Naive B cell (primary cell): ENCODE measurements at places on chromosomes 2 and 18. TPM values are rescaled to one million over a fixed set of nuclear protein-coding genes. Genes with fewer than 3 reads are reported as not detected.

Gene LHCGR
- polyA plus RNA-seq = not detected

Gene SMARCAL1
- polyA plus RNA-seq = 23.6 TPM

Gene MTLN
- 24.7 TPM for polyA plus RNA-seq

Gene RUFY4
- polyA plus RNA-seq = not detected

Gene CNRIP1
- polyA plus RNA-seq = not detected

Gene NEUROD1
- not detected for polyA plus RNA-seq

Gene CFC1
- polyA plus RNA-seq = not detected

Gene OSGEPL1
- polyA plus RNA-seq = 17.1 TPM

Gene ZNF396
- polyA plus RNA-seq = 0.64 TPM

Gene ASPRV1
- polyA plus RNA-seq = 0.38 TPM

Gene FER1L5
- polyA plus RNA-seq = not detected

Gene MOGAT1
- not detected for polyA plus RNA-seq

Gene FARSB
- 20.8 TPM for polyA plus RNA-seq

- no peak for DNase-seq
These were observed 102.4 kb downstream of the ASB1 start for GRCh38 chr2:238528953-238529781.

DNA sequence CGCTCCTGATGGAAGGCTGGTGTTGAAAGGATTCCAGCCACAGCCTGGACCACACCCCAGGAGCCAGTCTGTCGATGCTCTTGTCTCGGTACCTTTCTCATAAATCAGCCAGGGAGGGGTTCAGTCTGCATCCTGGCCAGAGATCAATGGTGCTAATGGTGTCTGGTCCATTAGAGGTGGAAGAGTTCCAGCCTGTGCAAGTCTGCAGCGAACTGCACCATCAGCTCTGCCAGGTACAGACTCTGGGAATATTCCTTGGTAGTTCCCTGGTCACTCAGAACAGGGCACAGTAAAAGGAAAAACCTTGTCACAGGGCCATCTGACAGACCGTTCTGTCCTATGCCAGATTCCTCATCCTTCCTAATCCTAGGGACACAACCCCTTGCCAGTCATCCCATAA is 164.3 kb downstream of the MTCL1 start:
- DNase-seq = no peak

- no peak for DNase-seq
These were observed 73.6 kb downstream of the DDX1 start for GRCh38 chr2:15665067-15665942.

- DNase-seq = no peak
These were observed 674.9 kb downstream of the NYAP2 start for GRCh38 chr2:226074391-226074790.

DNA sequence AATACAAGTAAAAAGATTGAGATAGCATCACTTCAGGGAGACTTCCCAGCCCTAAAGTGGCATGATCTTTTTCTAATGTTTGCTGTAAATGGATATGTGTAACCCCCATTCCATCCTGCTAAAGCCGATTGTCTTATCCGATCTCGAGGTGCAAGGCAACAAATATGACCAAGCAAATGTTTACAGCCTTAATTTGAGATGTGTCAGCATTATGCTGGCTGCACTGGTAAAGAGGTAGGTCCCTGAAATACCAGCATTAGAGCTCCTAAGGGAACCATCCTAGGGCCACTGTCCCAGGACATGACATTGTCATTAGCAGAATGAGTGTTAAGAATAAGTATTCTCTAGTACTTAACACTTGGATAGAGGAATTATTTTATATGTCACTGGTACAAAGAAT is 108.4 kb downstream of the EPC2 start:
- no peak for DNase-seq

- no peak for DNase-seq
These were observed 5.1 kb upstream of the STEAP3 start for GRCh38 chr2:119218478-119219064.

- DNase-seq = no peak
These were observed 51.8 kb downstream of the LIMS1 start for GRCh38 chr2:108586116-108586515.

DNA sequence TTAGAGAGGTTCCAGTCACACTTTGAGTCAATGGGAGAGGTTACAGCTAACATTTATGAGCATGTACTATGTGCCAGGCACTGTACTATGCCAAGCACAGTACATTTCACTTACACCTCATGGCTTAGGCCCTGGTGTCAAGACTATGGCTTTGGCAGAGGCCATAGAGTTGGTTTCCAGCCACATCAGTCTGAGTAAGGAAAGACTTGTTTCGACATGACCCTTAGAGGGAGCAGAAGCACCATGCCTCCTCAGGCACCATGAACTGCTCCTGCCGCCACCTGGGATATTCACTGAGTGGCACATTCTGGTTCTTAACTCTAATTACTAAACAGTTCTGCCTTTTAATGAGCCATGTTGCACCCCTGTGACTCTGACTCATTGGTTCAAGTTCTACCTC is 12.7 kb downstream of the DGUOK start:
- no peak for DNase-seq

DNA sequence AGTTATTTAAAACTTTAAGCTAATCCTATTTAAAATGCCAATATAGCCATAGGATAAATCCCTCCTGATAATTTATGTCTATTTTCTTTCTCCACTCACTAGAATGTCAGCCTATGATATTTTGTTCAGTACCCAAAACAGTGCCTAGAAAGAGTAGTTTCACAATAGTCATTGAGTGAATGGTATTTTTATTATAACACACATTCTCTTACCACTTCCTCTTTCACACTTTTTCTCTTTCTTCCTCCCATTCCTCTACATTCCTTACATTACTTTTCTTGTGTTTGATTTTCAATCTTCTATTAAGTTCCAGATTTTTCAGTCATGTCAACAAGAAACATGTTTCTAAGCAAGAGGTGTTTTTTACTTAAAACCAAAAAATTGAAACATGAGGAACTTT is 327.6 kb upstream of the UBE2E3 start:
- no peak for DNase-seq

GRCh38 chr2:186426153-186427016 is 59.7 kb upstream of the ZC3H15 start:
- DNase-seq = no peak

- no peak for DNase-seq
These were observed 71.0 kb upstream of the MYCN start for GRCh38 chr2:15869396-15869795.

DNA sequence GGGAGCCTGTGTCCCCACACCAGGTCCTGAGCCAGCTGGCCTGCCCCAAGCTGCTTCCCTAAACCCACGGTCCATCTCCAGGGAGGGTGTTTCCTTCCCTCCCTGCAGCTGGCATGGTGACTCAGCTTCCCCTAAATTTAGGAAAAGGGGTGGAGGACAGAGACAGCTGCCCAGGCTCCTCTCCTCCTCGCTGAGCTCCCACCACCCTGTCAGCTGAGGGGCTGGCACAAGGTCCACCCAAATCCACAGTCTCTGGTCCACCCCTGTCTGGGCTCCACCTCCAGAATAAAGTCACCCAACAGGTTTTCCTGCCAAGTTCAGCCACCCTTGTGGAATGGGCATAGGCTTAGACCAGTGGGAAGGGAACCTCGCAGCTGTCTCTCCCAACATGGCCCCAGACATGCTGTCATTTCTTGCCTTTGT is 156.5 kb downstream of the TNS1 start:
- DNase-seq = no peak

DNA sequence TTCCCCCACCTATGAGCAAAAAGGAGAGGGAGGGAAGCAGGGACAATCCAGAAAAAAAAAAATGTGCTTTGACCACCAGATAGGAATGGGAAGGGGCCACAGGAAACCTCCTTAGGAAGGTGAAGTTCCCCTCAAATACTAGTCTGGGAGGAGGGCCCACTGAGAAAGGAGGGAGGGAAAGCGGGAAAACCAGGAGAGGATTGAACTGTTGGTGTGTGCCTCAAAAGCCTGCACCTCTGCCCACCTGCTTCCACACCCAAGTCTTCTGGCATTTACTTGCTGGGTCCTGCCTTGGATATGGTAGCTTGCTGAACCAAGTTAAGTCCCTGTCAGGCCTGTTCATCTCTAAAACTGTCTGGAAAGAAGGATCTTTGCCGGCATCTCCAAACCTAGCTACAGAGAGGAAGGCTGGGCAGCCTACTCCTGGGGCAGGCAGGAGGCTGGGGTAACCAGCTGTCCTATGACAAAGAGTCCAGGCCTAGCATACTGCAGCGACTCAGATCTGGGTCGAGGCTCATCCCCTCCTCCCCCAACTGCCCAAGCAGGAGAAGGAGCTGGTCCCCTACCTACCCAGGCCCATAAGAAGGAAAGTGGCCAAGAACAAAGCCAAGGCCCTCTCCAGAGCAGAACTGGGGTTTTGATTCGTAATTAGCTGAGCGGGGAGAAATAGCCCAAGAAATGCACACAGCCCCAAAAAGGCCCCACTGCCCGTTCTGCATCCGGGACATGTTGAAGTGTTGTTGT is 3.0 kb downstream of the EN1 start:
- DNase-seq = no peak

DNA sequence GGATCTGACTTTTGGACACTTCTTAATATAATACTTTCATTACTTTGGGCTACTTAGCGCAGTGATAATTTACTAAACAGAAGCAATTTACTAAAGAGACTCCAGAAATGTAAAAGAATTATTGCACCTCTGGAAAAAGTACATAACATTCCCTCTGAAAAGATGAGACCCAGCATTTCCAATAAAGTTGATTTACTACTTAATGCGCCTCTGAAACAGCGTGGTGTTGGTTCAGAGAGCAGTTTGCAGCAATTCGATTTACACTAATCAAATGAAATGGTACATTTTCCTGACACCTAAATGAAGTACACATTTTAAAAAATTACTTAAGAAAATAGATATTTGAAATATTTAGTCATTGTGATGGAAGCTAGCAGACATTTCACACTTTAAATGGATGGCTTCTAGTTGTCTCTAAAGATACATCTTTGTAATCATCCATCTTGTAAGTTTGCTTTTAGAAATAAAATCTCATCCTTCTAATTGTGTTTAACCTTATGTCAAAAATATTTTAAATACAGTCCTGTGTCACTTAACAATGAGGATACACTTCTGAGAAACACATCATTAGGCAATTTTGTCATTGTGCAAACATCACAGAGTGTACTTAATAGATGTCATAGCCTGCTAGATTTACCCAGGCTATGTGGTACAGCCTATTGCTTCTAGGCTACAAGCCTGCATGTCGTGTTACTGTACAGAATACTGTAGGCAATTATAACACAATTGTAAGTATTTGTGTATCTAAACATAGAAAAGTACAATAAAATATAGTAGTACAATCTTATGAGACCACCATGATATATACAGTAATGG is 284.6 kb upstream of the UBE2E3 start:
- no peak for DNase-seq

GRCh38 chr2:588074-588645 is 89.0 kb downstream of the TMEM18 start:
- no peak for DNase-seq

DNA sequence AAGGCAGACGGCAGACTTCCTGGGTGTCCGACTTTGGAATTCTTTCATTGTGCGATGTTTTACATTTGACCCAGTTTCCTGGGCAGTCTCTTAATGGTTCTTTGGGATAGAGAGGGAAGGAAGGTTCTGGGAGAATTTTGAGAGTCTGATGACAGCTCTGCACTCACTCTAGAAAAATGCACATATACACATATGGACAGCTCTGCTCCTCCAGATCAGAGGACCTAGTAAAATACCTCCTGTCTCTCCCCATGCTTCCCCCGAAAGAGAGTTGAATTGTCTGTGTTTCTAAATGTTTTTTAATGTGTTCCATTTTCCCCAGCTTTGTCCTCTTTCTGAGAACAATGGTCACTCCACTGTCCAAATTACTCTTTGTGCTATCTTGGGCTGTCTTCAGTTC is 102.0 kb upstream of the CXCR4 start:
- no peak for DNase-seq

DNA sequence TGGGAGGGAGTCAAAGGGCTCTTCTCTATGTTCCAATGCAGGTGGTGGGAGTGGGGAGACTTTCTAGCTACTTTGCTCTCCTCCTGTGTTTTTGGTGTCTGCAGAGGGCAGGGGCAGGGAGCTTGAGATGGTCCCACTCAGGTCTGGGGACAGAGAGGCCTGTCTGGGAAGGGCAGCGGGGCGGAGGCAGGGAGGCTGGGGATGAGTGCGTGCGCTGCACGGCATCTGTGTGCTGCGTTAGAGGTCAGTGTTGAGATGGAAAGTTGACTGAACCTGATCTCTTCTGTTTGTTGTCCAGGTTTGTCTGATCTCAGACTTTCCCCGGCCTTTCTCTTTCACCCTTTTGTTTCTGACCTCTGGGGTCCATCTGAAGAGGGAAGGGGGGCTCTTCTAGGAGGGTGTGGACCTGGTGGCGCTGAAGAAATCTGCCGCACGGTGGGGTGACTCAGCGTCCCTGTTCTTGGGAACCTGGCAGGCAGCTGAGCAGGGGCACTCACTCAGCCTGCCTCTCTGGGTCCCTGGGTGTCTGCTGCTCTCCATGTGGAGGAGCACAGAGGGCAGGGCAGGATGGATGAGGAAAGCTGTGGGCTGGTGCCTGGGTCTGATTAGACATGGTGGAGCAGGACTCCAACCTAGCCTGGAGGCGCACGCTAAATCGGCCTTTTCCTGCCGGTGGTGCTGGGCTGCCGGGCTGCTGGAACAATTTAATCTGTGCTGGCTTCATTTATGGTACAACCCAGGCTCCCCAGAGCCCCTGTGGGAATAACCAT is 24.1 kb downstream of the IGFBP2 start:
- DNase-seq = no peak

GRCh38 chr18:50079571-50080295 is 115.2 kb downstream of the MYO5B start:
- no peak for DNase-seq

GRCh38 chr2:224861266-224861665 is 145.1 kb upstream of the CCDC195 start:
- no peak for DNase-seq

DNA sequence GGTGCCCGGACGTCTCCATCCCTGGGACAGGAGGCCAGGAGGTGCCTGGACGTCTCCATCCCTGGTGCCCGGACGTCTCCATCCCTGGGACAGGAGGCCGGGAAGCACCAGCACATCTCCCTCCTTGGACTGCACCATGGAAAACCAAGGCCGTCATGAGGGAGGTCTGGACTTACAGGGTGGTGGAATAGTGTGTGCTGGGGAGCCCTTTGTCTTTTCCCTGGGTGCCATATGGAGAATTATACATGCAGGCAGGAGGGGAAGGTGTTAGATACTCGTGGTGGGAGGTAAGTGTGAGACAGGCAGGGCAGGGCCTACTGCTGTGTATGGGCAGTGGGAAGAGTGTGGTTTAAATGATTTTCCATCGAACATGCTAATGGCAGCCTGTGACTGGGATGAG is 52.9 kb downstream of the RTP5 start:
- no peak for DNase-seq

- no peak for DNase-seq
These were observed 32.0 kb upstream of the NYAP2 start for GRCh38 chr2:225367482-225367881.

- DNase-seq = no peak
These were observed 145.0 kb downstream of the TTC27 start for GRCh38 chr2:32772638-32773447.
